ENCODE measurements at places on chromosomes 1 and 21.
A peak's percentile ranks its signal among the peaks of the same experiment; 100 is the strongest.

GRCh38 chr1:39452081-39452480, 39.4 kb upstream of the BMP8A start:
- DNase-seq: no peak

GRCh38 chr1:16925635-16926490, 4.1 kb downstream of the CROCC start:
- peak; percentile 59 for DNase-seq

DNA sequence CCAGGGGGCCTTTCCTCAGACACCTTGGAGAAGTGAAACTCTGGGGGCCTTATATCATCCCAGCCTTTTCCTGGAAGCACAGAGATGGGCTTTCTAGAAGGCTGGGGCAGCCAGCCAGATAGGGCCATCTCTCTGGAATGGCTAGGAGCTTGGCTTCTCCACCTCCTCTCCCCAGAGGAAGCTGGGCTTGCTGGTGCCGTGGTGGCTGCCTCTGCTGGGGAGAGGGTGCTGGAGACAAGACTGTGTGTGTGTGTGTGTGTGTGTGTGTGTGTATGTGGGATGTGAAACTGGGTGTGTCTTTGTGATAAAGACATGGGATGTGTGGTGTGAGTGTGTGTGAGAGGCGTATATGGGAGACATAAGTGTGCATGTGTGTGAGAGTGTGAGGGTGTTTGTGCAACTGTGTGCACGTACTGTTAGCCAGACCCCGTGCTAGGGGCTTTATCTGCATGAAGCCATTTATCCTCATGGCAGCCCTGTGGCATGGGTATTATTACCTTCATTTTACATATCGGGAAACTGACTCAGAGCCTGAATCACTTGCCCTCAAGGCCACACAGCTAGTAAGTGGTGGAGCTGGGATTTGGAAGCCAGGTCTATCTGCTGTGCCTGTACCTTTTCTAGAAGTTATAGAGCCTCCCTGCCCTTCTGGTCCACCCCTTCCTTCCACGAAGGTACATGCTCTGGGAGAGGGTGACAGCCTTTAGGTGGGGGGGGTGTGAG, 44.2 kb downstream of the PTPRU start:
- no peak for DNase-seq

- no peak for DNase-seq
Observed at GRCh38 chr1:12015001-12015491, 4.3 kb upstream of the MIIP start.

DNA sequence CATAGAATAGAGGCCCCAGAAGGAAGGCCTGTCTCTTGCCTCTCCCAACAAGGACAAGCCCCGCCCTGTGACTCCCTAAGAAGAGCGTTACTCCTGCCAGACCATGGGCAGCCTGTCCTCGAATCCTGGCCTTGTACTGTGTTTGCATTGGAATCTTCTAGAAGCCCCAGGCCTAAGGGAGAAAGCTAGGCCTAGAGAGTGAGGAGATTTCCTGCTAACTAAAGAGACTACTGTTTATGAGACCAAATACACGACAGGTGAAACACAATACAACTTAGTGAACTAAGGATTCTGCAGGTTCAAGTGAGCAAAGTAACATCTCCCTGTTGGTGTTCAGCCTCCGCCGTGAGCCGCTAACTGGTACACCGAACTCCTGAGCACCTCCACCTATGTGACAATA, 62.7 kb downstream of the SYF2 start:
- no peak for DNase-seq

GRCh38 chr21:46340998-46341397, 17.0 kb downstream of the PCNT start:
- no peak for DNase-seq

GRCh38 chr21:36113647-36114428, 21.0 kb upstream of the CBR3 start:
- no peak for DNase-seq

- no peak for DNase-seq
Observed at GRCh38 chr1:24683713-24684162, 40.6 kb downstream of the SRRM1 start.

GRCh38 chr1:247849616-247850015, 7.4 kb upstream of the TRIM58 start:
- DNase-seq: no peak

DNA sequence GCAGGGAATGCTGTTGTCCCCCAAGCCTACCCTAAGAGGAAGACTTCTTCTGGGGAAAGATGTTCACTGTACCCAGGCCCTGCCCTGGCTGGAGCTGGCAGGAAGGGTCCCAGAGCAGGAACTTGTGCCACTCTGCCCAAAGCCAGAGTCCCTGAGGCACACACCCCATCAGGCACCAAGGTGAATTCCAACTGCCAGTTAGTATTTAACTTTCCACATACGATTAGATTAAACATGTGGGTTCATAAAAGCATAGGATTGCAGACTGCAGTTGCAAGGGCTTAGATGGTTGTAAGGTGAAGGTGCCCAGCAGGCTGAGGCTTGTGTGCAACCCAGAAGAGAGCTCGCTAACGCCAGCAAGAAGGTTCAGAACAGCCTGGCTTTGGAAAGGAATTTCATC, at the start of gene KCNE2:
TSS of gene KCNE2 (plus strand) at position 274 of the 400 bp plus-strand sequence. CDS start 6,473 bp downstream, outside the sequence.
- DNase-seq: no peak

GRCh38 chr1:8962812-8963530, 17.3 kb downstream of the CA6 start:
- peak; percentile 77 for DNase-seq

GRCh38 chr21:45220071-45220481, 67.6 kb downstream of the POFUT2 start:
- DNase-seq: no peak

DNA sequence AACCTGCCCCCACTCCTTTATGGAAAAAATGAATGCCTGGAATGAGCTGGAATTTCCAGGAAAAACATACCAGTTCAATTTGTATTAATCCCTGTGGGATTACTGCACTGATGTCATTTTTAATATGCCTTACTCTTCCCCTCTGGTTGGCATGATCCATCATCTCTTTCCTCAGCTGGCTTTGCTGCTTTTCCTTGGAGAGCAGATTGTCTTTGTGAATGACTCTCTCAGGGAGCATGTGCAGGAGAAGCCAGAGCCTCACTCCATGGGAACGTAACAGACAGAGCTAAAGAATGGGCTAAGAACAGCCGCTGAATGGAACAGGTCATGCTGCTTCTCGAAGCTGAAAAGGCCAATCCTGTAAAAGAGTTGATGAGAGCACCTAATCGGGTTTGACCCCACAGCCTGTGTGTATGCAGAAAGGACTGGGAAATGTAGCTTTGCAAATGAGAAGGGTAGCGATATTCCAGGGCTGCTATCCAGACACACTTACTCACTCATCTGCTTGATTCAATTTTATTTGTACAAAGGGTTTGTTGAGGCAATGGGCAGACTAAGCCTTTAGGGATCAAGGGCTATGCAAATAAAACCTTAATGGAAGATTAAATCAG, 20.7 kb downstream of the PHC2 start:
- no peak for DNase-seq

- DNase-seq: no peak
Observed at GRCh38 chr21:44089001-44089911, 17.9 kb upstream of the PWP2 start.

- peak; percentile 35 for DNase-seq
Observed at GRCh38 chr1:116769561-116769977, 15.3 kb downstream of the CD2 start.

DNA sequence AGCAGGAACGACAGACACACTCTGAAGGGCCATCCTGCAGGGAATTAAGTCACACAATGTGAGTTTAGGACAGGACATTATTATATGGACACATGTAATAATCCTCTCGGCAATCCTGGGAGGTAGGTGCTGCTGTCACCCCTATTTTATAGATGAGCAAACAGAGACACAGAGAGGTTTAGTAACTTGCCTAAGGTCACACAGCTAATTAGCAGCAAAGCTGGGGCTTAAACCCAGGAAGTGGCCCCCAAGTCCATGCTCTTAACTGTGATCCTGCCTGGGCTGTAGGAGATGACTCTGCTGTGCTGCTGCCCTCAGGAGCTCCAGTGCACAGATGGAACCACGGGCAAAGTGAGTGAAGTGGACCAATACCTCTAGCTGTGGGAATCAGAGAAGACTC, 660.0 kb downstream of the PTPRU start:
- no peak for DNase-seq

- DNase-seq: no peak
Observed at GRCh38 chr1:40308036-40308727, 8.9 kb downstream of the COL9A2 start.

- no peak for DNase-seq
Observed at GRCh38 chr1:55575571-55576279, 360.6 kb upstream of the USP24 start.

DNA sequence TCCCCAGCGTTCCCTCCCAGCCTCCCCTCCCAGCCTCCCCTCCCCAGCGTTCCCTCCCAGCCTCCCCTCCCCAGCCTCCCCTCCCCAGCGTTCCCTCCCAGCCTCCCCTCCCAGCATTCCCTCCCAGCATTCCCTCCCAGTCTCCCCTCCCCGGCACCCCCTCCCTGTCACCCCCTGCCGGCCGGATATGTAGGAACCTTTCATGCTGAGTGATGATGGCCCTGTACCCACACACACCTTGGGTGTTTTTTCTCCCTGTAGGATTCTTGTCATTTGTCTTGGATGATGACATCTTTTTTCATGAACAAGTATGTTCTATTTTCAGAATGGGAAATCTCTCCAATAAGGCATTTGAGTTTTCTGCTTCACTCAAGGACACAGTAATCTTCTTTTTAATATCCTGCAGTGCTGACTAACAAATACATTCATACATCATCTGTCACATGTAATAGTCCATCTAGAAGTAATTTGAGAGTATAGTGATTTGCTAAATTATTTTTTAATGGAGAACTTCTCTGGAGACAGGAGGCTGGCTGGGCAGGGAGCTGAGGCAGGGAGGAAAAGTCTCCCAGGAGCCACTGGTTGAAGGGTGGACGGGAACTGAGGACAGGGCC, 19.5 kb downstream of the FTCD start:
- DNase-seq: no peak

- DNase-seq: no peak
Observed at GRCh38 chr1:29565490-29565889, 329.2 kb downstream of the PTPRU start.

DNA sequence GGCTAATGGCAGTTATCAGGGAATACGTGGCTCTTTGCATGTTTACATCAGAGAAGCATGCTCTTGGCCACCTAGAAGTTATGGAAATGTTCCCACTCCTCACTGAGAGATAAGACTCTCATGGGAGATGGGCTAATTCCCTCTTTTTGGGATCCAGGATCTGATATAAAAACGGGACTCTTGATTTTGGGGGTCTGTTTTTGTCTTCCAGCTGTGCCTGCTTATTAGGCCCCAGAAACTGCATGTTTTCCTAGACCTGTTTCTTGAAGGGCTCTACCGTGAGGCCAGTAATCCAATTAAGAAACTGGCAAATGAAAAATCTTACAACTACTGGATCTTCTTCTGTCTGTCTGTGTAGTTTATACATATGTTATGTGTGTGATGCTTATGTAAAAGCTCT, 47.0 kb upstream of the PTCH2 start:
- no peak for DNase-seq

DNA sequence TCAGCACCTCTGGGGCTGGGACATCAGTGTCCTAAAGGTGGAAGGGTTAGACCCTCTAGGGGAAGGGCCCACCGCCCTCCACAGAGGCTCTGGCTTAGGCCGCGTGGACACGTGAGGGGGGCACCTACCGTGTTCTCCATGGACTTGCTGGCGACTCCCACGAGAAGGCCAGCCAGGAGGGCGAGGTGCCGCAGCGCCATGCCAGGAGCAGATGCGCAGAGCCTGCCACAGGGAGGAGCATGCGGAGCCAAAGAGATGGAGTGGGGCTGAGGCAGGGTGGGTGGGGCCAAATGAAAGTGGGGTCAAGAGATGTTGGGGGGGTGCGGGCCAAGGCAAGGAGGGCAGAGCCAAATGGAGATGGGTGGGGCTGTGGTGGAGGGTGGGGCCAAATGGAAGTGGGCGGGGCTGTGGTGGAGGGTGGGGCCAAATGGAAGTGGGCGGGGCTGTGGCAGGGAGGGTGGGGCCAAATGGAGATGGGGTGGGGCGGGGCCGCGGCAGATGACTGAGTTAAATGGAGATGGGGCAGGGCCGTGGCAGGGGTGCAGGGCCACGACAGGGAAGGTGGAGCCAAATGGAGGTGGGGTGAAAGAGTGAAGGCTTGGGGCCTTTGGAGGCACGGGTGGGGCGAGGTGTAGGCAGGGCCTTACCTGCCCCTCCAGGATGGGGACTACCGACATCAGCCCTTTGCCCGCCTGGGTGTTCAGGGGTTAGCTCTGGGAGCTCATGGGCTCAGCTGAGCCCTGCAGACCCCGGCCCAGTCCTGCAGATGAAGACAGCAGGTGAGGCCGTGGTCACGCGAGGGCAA, 17.4 kb upstream of the RNF223 start:
- no peak for DNase-seq

DNA sequence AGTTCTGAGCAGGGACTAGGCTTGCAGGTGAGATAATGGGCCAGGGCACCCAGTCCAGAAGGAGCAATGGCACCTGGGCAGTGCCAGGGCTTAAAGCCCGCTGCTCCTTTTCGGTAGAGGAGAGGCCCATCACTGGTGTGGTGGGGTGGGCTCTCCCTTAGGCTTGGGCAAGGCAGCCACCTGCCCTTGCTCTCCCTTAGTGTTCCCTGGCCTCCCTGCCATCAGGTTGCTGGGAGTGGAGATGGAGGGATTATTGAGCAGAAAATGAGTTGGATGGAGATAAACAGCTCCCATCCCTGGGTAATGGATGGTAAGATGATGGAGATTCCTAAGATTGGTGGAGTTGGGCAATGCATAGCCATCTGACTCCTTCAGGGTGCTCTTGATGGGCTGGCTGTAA, 7.9 kb downstream of the MYOG start:
- no peak for DNase-seq

DNA sequence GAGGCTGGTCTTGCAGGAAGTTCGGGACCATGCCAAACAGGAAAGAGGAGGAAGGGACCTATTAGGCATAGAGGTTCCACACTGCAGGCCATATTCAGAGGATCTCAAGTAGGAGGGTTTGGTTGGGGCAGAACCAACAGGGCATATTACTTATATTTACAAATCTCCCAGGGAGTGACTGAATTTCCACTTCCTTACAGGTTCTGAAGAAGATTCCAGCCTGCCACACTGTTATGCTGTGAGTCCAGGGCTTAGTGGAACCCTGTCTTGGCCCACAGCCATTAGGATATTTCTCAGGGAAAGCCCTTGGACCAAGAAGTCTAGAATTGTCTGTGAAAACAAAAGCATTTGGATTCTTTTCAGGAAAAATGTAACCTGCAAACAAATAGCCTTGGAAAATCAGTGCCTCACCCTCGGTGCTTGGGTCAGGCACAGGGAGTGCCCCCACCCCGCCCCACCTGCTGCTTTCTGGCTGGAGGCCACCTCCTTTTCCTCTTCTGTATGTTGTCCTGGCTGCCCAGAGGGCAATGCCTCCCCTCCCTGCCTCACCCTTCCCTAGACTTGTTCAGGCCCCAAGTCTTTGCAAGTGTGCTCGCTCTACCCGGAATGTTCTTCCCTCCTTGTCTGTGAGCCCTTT, 41.0 kb upstream of the JUN start:
- no peak for DNase-seq

DNA sequence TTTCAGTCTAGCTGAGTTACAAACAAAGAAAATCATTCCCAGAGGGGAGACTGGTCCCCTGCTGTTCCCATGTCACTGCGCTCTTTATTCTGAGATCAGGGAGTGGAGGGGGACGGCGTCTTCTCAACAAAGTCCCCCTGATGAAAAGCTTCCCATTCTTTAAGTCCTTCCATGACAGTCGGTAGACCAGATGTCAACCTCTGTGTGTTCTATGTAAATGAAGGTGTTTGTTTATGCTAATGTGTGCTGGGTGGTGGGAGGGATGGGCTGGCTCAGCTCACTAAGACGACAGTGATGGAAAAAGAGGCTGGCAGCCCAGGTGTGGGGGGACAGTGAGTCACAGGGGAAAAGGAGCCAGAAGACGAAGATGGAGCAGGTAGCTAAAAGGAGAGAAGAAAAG, 148.2 kb upstream of the KLHDC7A start:
- DNase-seq: no peak

GRCh38 chr21:41678924-41679318, 87.9 kb downstream of the RIPK4 start:
- no peak for DNase-seq

All from GM13977 (cell line).